CD4-positive, CD25-positive, alpha-beta regulatory T cell (primary cell): ENCODE measurements at places on chromosomes 12 and 14.

DNA sequence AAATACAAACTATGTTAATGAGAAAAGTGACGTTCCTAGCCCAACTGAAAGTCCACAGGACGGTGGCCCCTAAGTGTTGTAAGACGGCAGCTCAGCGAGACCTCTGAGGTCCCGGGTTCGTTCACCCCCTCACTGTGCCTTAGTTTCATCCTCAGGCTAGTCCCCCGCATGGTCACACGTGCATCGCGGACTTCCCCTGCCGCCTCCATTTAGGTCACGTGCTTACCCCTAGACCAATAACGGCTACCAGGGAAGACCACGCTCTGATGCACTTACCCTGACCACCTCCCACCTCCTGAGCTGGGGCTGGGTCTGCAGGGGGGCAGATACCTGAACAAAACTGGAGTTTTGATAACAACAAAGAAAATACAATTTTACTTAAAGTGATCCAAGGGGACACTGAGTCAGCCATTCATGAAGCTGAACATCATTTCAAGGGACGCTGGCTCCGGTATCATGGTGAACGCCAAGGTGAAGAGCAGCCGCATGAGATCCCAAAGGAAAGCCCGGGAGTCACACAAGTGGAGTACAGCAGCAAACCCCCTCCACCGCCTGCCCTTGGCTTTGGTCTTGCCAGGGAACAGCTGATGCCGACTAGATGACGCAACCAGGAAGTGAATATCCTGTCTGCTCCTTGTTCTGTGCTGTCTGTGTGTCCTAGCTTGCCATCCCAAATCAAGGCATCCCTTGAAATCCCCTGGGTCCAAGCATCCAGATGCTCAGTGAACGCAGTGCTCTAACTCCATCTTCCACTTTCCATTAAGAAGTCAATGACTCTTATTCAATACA, 274.1 kb downstream of the PCNX1 start:
- DNase-seq: no peak

DNA sequence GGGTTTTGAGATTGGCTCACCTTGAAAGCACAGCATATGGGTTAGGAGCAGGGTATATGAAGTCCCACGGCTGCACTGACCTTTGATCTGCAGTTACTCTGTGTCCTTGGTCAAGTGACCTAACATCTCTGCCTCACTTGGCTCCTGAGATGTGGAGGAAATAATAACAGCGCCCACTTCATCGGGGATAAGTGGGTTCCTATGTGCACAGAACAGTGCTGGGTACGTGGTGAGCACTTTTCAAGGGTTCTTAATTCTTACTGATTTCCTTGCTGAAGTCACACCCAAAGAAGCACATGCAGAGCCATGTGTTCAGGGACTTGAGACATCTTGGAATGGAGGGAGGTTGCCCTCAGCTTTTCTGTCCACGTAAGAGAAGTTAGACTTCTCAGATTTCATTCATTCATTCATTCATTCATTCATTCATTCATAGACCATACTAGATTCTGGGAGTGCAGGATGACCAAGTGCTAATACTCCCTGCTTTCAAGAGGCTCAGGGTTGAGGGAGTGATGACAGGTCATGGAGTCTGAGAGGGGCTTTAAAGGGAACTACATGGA, 39.4 kb downstream of the ADGRD1 start:
- no peak for DNase-seq

GRCh38 chr14:92666251-92666650, 82.2 kb downstream of the LGMN start:
- no peak for DNase-seq

- DNase-seq: no peak
Measured at GRCh38 chr12:58645946-58646345, 274.4 kb downstream of the LRIG3 start.

DNA sequence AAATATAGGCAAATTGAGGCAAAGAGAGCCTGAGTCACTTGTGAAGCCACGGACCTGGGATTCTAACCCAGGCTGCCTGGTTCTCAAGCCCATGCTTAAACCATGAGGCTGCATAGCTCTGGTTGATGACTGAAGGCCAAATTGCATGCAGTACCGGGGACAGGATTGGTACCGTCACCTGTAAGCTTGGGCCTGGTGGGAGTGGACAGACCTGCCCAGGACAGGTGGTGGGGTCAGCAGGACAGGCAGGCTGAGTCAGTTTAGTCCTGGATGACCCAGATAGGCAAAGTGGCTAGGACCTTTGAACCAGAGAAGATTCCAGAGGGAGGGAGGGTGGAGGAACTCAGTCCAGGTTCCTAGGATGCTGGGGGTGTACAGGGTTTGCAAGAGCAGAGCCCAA, 25.8 kb downstream of the RIN3 start:
- DNase-seq: no peak

DNA sequence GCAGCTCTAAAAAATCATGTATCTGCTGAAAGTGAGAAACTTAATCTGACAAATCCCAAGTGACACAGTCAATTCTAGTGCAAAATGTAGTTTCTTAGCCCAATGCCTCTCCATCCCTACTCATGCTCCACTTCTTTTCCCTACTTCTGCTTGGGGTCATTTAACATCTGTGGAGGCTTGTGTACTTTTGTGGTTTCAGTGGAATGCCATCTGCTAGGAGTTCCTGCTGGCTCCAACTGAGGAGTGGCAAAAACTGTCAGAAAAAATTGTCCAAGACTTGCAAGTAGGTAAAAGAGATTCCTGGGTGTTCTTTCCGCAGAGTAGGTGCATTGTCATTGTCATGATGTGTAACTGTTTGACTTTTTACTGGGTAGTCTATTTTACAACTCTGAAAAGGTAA, 12.5 kb upstream of the AVPR1A start:
- DNase-seq: no peak

DNA sequence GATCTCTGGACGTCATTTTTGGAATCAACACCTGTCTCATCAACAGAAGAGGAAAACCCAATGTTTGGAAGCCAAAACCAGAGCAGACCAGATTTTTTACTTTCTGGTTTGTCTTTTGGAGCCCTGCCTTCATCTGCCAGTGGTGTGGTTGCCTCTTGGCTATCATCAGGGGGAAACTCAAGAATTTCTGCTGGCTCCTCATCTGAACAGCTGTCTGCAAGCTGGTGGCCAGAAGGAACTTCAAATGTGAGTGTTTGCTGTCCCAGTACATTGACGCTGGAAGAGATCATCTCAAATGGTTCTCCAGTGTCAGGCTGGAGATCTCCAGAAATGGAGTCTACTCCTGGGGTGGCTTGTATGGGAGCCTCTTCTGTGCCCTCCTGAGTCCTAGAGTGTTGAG, 13.8 kb downstream of the PLD4 start:
- no peak for DNase-seq

DNA sequence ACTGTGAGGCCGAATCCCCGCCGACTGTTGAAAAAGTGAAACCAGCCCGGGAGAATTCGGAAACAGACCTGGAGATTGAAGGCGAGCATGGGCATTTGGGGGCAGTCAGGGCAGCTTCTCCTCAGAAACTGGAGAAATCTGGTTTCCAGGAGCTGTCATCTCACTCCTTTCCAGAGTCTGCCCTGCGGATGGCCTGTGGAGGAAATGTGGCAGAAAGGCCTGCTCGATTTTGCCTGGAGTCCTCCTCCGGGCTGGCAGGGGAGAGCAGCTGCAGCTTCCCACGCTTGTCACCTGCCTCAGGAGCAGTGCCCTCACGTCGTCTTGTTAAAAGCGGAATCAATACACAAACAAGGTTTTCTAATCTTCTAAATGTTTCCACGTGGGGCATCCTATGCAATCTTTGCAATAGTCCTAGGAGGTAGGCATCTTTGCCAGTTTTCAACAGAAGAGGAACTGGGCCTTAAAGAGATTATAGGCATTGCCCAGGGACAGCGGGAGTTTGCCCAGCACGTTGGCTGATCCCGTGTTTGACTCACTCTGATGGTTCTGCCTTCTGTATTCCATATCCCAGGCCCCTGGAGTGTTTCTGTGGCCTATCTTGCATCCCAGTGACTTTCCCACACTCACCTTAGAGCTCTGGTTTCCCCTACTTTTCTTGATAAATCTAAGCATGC, 2.3 kb downstream of the LRRC74A start:
- DNase-seq: no peak
